ENCODE measurements at places on chromosomes 12 and 14.

GRCh38 chr12:93742110-93742934, 65.1 kb downstream of the CRADD start:
- peak; percentile 86 for DNase-seq

DNA sequence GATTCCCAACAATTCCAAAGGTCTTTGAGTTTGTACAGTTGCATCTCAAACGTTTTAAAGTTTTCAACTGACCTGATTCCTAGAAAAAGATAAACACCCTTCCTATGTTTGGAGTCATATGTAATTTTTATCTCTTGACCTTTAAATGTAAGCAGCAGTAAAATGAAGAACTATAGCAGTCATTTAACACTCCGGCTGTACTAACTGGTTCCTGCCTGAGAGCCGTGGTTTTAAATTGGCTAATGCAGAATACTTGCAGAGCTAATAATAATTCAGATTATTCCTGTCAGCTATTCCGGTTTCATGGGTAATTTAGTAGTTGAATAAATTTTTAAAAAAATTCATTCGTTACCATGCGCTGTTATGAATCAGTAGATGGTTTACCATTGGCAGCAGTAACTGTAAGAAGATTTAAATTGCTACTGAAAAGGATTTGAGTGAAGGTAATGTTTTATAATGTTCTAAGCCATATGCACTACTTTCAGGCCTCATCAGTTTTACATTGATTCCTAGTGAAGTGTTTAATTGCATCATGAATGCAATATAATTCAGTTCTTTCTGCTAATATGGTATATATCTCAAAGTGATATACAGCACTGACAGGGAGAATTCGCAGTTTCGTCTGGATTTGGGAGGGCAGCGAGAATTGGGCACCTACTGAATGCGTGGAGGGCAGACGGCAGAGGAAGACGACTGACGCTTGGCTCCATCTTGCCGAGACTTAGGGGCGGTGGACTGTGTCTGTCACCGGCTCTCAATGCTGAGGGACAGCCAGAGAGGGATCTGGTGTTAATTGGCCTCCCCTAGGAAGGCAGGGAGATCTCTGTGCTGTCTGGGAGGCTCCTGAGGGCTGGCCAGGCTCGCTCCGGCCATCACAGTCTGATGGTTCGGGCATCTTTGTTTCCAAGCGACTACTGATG, 217.7 kb downstream of the PHETA1 start:
- DNase-seq, result no peak

GRCh38 chr12:50536831-50537537, 32.2 kb downstream of the DIP2B start:
- DNase-seq, result no peak

DNA sequence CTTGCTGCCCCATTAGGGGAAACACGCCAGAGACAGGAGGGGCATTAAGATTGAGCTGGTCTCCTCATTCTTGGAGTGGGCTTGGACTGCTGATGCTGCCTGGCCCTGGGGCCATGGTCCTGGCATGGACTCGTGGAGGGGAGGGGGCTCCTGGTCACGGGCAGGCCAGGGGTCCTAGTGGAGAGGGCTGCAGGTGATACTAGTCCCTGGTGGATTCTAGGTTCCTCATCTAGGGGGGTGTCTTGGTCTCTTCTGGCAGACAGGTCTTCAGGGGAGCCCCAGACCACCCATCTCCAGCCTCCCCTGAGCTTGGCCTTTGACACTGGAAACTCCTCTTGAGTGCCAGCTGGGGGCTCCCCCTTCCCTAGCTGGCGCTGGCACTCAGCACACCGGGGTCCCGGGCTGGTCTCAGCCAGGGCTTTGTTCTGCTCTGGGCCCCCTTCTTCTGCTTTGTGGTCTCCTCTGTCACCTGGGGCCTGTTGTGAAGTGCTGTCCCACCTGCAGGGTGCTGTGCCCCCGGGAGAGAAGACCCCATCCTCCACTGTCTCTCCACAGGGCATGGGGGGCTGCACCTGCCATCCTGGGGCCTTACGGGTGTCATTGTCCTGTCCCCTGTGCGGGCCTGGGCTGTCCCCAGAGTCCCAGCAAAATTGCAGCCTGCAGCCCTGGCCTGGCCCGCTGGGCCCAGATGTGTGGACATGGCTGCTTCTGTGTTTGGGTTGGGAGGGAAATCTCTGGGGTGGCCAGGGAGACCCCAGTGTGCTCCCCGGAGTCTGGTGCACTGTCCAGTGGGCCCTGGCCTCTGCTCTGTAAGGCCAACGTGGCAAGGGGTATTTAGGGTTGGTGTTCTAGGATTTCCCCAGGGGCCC, 2.3 kb downstream of the KIF26A start:
- peak; percentile 61 for DNase-seq

- no peak for DNase-seq
Observed at GRCh38 chr12:94938583-94938982, 64.9 kb downstream of the NDUFA12 start.

DNA sequence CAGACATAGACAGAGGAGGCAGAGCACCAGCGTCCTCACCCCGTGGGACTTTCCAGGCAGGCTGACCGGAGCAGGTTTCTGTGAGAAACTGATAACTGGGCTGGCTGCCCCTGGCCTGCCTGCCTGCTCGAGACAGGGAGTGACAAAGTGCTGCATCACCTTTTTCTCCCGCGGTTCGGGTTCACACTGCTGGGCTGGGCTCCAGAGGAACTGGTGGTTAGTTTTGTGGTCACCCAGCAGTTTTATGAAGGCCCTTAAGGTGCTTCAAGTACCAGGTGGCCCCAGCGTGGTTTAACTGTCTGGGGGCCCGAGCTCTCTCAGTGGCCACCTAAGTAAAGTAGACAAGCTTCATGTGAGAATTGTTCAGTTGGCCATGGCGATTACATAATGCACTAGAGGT, 1073.6 kb downstream of the BCL11B start:
- DNase-seq, result no peak

- DNase-seq, result no peak
Observed at GRCh38 chr12:50626026-50626425, 121.2 kb downstream of the DIP2B start.

- DNase-seq, result peak; percentile 85
Observed at GRCh38 chr12:5965950-5966383, 20.9 kb upstream of the ANO2 start.

- DNase-seq, result no peak
Observed at GRCh38 chr14:77848031-77848430, 48.1 kb downstream of the ADCK1 start.

DNA sequence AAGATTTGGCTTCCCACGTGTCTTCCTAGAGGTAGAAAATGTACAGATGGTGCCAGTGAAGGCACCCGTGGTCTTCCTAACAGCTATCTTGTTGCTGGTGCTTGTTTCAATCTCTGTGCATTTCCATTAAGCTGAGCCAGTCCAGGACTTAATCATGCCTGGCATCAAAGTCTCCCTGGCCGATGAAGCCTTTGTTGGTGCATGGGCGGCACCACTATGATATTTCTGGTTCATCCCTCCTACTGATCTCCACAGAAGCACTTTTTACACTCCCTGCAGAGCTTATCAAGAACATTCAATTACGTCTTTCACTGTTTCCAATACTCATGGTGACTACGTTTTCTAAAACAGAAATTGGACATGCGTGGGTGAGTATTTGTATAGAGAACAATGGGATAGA, 128.4 kb downstream of the TTC8 start:
- no peak for DNase-seq

GRCh38 chr14:103854822-103855733, 7.7 kb upstream of the PPP1R13B start:
- peak; percentile 89 for DNase-seq

DNA sequence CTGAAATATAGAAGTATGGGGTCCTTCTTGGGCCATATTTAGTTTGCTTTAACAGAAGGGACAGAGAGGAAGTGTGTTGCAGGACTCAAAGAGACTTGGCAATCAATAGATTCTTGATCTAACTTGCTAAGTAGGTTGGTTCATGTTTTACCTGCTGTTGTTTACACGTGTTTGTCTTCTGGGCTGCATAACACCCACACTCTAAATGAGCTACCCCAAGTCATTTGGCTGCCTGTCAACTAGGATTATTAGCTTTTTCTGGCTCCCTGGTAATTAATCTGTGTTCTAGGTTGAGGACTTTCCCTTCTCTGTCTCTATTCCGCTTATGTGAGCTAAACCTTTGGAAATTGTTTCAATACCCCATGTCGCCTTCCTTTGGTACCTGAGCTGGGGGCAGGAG, 10.1 kb upstream of the TBPL2 start:
- no peak for DNase-seq

DNA sequence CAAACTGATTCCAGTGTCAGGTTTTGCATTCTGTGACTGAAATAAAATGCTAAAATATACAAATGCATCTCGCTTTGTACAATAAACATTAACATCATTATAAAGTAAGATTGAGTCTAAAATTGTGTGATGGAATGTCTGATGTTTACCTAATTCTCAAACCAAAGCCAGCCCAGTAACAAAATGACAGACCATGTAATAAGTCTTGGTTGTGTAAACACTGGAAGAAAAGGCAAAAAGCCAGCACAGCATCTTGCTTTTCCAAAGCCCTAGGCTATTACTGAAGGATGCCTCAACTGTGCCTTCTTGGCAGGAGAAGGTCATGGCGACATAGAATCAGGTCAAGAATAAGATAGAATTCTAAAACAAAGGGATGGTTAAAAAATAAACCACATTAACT, 169.6 kb downstream of the EGLN3 start:
- DNase-seq, result no peak

DNA sequence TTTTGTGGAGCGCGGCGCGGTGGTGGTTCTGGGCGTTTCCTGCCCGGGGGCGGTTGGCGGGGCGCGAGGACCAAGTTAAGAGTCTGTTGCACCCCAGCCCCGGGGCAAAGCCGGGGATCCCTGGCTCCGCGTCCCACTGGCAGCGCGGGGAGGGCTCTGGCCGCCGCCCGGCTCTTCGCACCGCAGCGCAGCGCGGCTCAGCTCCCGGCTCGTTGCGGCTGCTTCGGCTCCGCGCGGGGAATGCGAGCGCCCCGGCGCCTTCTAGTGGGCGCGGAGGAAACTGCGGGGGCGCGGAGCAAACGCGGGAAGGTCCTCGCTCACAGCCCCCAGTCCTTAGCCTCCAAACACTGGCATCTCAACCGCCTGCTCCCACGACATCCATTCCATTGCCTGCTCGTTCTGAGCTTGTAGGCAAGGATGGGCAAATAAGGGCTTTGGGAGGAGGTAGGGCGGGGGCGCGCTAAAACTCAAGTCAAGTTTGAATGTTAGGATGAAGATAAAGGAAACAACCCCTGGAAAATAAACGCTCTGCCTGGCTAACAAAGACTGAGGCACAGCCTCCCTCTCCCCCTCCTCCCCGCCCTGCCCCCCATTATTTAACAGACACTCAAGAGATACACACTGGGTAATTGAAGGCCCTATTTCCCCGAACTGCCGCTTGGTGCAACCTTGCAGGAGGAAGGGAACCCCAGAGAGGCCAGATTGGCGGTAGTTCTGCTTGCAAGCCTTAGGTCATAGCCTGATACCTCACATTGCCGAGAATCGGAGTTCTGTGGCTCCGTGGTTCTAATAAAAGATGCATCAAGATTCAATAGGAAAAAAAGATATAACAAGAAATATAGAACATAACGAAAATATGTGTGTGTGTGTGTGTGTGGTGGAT, at the start of gene B4GALNT1:
Gene B4GALNT1, minus strand, starts transcription at position 244 of the 883 bp plus-strand sequence. CDS start 1,069 bp downstream, outside the sequence.
- DNase-seq, result peak; percentile 92

- no peak for DNase-seq
Observed at GRCh38 chr14:98903371-98903770, 368.6 kb downstream of the BCL11B start.

- no peak for DNase-seq
Observed at GRCh38 chr14:20632448-20632830, 9.1 kb downstream of the OR6S1 start.

DNA sequence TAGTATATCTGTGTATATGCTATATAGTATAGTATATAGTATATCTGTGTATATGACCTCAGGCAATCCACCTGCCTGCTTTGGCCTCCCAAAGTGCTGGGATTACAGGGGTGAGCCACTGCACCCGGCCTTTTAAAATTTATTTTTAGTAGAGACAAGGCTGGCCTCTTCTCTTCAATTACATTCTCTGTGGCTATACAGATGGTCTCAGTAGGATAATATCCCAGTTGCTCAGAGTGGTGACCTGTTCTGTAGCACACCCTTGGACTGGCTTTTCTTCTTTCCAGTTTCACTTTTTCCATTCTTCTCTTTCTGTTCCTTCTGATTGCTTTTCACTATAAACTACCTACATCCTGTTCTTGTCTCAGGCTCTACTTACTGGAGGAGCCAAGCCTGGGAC, 3.1 kb upstream of the NFATC4 start:
- DNase-seq, result no peak

DNA sequence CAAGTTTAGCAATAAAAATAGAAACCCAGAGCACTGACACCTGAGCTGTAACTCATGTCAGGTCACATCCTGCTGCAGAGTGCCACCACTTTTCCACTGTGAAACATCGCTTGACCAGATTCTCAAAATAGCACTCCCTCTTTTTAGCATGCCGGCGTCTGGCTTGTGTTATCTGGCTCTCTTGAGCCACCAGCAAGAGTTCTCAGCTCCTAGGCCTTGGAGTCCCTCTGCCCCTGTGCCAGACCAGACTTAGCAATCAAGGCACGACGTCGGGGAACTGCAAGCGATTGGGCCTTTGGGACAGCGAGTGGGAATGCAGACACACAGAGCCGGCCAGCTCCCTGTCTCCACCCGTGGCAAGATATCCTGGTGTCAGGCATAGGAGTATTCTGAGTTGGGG, 52.5 kb downstream of the SPIC start:
- DNase-seq, result no peak

DNA sequence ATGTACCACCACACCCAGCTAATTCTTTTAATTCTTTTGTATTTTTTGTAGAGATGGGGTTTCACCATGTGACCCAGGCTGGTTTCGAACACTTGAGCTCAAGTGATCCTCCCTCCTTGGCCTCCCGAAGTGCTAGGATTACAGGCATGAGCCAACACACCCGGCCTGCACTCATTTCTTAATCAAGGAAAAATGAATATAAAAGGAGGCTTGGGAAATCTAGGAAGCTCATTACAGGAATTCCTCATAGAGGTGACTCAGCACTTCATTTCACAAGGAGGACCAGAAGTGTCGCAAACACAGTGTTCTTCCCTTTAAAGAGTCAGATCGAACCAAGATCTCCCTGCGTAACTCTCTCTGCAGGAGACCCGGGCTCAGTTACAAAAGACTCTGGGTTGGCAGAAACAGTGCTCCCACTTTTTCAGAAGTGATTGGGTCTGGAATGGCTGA, 30.3 kb downstream of the NFKBIA start:
- no peak for DNase-seq

DNA sequence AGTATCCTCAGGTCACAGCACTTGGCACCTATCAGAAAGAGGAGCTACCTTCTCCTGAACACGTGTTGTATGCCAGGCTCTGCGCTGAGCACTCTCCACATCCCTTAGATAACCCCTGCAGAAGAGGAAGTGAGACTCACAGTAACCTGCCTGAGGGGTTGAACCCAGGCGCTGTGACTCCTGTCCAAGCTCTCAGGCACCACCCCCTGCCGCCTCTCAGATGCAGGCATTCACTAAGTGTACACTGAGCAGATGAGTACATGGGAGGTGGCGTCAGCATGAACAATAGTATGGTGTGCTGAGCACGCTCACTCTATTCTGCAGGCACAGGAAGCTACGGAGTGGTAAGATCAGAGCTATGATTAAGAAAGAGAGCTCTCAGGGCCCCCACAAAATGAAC, 21.0 kb upstream of the RIC8B start:
- no peak for DNase-seq

- DNase-seq, result no peak
Observed at GRCh38 chr12:98699586-98699985, 54.5 kb downstream of the APAF1 start.
